ENCODE measurements at places on chromosomes 2 and 18.
A peak's percentile ranks its signal among the peaks of the same experiment; 100 is the strongest.

GRCh38 chr18:50653402-50654093, 93.7 kb downstream of the MAPK4 start:
- DNase-seq: no peak

GRCh38 chr2:196719110-196719872, 79.8 kb downstream of the CCDC150 start:
- DNase-seq: no peak

GRCh38 chr2:129906139-129906860, 73.2 kb upstream of the RAB6C start:
- no peak for DNase-seq

DNA sequence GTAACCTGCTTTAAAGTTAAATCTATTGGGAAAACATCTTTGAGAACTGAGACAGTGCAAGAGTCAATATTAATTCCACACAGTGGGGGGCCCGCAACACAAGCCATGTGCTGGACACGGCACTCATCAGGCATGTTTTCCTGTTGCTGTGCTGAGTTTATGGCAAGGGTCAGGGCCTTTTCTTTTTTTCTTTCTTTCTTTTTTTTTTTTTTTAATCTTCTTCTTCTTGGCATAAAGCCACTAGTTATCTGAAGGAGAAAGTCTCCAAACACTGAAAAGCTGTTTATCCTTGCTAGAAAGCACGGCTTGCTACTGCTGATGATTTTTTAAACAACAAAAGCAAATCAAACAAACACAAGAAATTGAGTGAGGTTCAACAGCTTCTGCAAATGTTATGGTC, 252.1 kb downstream of the ZNF521 start:
- no peak for DNase-seq

- DNase-seq: no peak
Measured at GRCh38 chr2:232521959-232522622, 1.9 kb downstream of the PRSS56 start.

DNA sequence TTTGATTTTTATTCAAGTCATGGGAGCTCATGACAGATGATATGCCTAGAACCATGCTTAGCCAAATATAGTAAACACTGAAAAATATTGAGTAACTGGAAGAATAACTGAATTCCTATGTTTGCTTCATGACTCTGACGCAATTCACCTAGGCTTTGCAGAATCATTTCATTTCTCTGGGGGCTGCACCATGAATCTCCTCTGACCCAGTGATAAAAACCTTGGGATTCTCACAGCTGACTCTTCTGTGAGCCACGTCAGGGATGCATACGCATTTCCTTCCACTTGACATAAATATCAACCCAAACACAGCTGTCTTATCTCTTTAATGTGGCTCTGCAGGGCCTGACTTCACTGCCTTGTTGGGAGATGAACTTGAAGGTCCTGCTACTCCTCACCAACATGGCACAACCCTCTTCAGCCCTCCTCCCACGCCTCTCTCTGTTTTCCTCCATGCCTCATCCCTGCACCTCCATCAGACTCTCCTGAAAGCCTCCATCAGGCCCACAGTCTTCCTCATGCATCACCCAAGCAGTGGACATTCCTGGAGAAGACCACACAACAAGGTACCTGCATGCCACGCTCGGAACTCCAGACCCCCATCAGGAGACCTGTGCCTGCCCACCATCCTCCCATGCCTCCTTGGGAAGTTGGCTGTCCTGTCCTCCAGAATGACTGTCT, 29.8 kb downstream of the COL6A3 start:
- no peak for DNase-seq

DNA sequence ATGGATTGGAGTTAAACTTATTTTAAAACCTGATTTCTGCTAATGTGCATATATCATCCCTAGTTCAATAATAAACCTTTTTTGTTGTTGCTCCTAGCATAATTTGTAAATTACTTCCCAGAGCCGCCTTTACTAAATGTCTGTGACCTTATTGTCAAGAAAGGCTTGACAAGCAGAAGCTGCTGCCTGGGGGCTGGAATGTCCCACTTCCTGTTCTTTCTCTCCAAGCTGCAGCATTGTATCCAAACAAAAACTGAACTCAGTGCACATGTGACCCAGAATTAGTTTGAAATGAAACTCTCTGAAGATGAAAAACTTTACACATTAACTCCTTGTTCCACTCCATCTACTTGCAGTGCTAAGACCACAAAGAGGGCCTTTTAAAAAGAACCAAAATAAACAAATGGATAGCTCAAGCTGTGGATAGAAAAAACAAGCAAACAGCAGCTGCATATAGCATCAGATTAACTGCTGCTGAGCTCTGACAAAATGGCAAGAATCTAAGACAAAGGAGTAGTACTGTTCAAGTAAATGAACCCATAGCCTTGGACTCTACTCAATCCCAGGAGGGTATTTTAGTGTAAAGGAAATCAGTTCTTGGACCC, 99.8 kb upstream of the NEUROD1 start:
- peak; percentile 77 for DNase-seq

DNA sequence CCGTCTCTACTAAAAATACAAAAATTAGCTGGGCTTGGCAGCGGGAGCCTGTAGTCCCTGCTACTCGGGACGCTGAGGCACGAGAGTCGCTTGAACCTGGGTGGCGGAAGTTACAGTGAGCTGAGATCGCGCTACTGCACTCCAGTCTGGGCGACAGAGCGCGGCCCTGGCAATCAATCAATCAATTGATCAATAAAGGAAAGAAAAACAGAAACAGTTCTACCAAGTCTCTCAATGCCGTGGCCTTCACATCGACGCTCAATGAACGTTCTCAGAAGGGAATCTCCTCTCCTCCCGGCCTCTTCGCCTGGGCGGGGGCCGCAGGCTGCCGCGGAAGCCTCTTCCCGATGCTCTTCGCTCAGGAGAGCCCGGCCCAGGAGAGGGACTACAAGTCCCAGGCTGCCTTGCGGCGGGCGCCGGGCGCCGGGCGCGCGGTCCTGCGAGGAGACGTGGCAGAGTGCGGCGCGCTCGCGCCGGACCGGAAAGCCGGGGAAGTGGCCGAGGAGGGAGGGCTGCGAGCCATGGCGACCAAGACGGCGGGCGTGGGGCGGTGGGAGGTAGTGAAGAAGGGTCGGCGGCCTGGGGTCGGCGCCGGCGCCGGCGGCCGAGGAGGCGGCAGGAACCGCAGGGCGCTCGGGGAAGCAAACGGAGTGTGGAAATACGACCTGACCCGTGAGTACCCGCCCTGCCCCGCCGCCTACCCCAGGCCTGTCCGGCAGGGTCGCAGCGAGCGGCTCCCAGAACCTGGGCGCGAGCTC, at the start of gene TMEM214:
Gene TMEM214, plus strand, starts transcription at position 471 of the 758 bp plus-strand sequence. Its CDS starts 51 bp downstream, at position 522.
- peak; percentile 70 for DNase-seq

GRCh38 chr18:5058768-5059695, 138.0 kb downstream of the AKAIN1 start:
- DNase-seq: no peak

DNA sequence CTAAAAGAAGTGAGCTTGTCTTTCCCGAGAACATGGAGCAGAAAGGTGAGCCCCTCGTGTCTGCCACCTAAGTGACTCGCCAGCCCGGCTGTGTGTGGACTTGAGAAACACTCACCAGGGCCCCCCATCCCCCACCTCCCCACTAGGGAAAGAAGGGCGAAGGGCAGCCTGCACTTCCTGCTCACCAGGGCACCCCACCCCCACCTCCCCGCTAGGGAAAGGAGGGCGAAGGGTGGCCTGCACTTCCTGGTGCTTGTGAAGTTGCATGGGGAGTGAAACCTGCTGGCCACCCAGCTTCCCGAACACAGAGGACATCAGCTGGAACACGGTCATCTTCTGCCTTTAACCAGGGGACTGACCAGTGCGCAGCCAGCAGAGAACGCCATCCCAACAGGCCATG, 402.7 kb upstream of the SALL3 start:
- DNase-seq: no peak

GRCh38 chr2:170535552-170535951, 179.6 kb upstream of the SP5 start:
- DNase-seq: no peak

DNA sequence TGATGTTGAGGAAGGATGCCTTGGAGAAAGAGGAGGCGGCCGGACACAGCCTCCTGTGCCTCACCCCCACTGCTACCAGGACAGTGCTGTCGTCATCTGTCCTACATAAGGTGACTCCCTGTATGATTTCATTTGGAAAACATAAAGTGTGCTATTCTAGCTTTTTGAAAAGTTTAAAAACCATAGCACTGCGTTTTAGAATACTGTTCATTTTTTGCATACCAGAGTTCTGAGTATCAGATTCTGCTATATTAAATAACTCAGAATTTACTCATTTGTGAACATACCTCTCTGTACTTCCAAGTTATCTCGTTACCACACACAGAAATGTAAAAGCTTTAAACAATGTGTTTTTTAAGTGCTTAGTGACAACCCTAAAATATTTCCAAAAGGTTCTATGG, 302.9 kb downstream of the LRRTM1 start:
- no peak for DNase-seq

- no peak for DNase-seq
Measured at GRCh38 chr18:62833494-62833893, 118.2 kb downstream of the PHLPP1 start.

GRCh38 chr18:58186258-58186948, 142.4 kb downstream of the NEDD4L start:
- DNase-seq: no peak

DNA sequence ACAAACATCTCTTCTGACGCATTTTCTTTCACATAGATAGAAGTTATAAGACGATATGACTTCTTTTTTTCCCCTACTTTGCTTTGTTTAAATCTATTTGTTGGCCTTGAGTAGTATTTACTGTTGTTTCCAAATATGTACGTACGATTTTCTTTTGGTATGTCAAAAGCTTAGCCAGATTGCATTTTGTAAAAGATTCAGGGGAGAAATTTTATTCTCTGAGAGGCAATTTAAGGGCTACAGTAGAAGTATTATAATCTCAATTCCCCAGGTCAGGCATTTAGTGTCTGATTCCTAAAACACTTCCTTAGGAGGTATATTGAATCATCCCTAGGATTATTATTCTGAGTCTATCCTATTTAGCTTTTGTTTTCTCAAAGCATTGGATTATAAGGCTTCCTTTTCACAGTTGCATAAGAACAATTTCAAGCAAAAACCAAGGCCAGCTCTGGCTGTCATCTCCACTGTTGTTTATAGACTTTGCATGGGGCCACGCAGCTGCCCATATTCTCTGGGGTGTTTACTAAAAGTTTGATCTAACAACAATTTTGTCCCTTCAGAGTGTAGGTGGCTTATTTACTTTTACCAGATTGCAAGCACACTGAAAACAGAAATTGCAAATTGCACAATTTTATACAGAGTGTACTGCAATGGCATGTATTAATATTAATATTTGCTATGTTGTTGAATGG, 33.6 kb upstream of the GCG start:
- no peak for DNase-seq

Data from right renal cortex interstitium (tissue), 3 donors.